ENCODE measurements at places on chromosomes 2 and 18.
A peak's percentile ranks its signal among the peaks of the same experiment; 100 is the strongest.

- DNase-seq: peak; percentile 79
Observed at GRCh38 chr2:129849559-129850160, 129.8 kb upstream of the RAB6C start.

GRCh38 chr2:177542396-177542795, 149.8 kb downstream of the AGPS start:
- DNase-seq: no peak

DNA sequence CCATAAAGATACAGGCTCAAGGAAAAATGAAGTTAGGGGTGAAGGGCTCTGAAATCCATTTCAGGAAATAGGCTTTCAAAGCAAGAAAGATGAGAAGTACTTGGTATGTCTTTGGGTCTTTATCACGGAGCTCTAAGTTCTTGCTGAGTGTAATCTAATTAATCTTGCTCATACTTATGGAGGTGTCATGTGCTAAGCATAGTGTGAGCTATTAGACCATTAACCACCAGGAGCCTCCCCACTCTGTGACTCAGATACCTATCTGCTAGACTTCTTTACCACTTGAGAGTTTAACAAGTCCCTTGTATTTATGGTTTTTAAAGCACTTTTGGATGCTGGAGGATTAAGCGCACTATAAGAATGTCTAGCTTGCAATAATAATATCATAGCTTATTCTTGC, 678.7 kb downstream of the EPHA4 start:
- no peak for DNase-seq

GRCh38 chr18:77054288-77054605, 78.3 kb downstream of the MBP start:
- DNase-seq: no peak

DNA sequence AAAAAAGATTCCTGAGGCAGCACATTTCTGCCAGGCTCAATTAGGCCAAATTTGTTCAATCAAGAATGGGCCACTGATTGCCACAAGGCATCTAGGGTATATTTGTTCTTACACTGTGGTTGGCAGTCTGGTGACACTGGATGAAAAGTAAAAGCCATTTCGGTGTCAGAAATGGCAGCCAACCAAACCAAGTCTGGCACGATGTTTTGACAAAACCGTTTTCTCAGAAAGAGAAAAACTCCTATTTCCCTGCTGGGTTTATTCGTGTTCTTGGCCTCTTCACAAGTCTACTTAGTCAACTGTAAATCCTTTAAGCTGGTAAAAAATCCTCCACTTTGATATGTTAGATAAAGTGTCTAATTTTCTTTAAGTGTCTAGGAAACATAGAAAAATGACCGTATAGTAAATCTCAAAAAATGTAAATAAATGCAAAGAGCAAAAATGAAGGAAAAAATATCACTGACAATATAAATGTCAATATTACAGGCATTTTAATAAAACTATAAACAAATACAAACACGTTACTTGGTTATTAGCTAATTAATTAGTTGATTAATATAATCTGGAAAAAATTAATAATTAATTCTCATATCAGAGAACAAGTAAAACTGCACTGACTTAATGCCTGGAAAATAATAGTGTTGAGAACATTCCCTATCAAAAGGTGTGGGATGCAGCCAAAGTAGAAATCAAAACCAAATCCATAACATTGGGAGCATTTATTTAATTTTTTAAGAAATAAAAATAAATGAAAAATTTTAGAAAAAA, 182.0 kb upstream of the ZNF804A start:
- no peak for DNase-seq

DNA sequence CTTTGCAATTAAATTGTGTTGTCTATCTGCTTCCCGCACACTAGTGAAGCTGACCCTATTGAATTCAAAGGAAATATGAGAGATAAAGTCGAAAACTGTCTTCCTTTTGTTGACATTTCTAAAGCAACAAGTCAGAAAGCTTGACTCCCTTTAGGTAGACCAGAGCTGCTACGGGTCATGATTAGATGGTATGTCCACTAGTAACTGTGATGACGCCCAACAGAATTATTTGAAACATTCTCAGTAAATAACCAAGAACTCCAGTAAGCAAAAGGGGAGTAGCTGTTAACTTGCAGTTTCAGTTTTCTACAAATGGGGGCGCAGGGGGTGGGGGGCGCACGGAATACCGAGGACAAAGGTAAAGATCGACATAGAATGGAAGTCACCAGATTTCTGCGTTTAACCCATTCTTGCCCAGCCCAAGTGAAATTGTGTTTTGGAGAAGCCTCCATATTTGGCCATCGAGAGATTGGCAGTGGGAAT, 56.4 kb downstream of the CRIM1 start:
- DNase-seq: peak; percentile 50

DNA sequence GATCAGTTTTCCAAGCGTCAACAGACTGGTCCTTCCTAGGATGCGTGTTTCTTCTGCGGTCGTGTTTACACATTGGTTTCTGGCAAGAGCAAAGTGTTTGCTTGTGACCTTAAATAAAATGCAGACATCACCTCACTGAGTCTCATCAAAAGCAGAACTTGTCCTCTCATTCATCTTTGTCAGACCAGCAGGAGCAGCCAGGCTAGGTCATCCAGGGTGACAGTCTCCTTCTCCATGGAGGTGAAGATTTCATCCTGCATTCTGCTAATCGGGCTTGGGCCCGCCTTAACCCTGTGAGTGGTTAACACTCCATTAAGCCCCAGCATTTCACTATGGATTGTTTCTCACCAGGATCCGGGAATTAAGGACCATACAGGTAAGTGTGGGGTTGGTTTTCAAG, 64.2 kb upstream of the PID1 start:
- no peak for DNase-seq

GRCh38 chr2:180647621-180648020, 332.8 kb upstream of the UBE2E3 start:
- DNase-seq: no peak

DNA sequence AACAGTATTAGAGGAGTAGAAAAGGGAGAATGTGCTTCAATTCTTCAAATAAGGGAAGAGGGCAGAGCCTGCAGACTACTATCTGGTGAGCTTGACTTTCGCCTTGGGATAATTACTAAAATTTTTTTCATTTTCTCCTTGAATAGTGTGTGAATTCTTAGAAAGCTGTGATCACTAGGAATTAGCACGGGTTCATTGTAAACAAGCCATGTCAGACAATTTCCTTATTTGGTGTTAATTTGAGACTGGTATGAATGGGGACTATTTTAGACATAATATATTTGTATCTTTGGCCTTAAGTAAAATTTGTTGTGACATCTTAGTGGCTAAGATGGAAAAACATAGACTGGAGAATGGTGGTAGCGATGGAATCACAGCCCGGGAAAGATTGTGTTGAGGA, 66.6 kb downstream of the MYO3B start:
- no peak for DNase-seq

DNA sequence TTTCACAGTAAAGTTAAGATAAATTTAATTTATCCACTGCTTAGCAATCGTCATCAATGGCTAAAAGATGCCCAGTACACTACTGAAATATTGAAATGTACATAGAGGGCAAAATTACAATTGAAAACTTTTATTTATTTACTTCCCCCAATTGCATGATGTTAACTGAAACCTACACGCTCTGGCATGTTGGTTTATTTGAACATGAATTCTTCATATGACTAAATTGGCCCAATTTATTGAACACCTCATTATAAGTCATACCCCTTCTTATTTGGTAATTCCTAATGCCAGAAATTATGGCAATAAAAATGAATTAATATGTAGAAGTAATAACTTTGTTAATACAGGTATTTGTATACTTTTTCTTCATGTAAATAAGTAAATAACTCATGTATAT, 183.0 kb upstream of the ZC3H15 start:
- DNase-seq: no peak

- no peak for DNase-seq
Observed at GRCh38 chr2:241151934-241152660, 1.8 kb downstream of the PPP1R7 start.

- no peak for DNase-seq
Observed at GRCh38 chr18:44229693-44230108, 451.0 kb upstream of the SETBP1 start.

DNA sequence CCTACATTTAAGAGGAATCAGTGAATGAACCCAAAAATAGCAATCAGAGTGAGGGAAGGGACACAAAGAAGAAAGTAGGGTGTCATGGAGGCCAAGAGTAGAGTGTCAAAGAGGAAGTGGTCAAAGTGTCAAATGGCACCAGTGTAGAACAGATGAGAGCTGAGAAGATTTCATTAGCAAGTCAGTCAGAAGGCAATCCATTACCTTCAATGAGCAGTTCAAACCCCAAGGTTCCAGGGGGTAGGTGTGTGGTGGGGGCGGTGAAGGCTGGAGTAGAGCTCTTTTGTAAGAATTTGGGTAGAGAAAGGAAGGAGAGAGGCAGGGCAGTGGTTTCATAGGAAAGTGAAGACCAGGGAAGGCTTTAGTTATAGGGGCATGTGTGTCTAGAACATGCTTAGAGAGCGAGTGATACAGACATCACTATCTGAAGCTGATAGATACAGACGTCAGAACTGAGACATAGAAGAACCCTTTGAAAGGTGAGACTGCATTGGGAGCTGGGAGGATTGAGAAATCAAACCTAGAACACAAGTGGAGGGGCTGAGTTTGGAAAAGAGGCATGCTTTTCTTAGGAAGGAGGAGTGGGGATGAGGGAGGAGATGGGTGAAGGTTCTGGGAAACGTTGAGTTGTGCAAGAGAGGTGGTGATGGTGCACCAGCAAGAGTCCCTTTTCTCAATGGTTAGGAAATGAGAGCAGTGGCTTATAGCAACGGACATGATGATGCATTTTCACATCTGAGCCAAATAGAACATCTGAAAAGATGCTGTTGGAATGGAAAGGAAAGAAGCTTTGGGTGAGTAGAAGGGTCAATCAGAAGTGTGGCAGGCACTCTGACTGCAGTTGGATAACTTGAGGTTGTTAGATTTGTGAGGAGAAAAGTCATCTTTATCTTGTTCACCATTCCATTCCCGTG, 48.9 kb upstream of the IL1RL1 start:
- DNase-seq: no peak

- no peak for DNase-seq
Observed at GRCh38 chr2:59922450-59922849, 631.0 kb downstream of the BCL11A start.

DNA sequence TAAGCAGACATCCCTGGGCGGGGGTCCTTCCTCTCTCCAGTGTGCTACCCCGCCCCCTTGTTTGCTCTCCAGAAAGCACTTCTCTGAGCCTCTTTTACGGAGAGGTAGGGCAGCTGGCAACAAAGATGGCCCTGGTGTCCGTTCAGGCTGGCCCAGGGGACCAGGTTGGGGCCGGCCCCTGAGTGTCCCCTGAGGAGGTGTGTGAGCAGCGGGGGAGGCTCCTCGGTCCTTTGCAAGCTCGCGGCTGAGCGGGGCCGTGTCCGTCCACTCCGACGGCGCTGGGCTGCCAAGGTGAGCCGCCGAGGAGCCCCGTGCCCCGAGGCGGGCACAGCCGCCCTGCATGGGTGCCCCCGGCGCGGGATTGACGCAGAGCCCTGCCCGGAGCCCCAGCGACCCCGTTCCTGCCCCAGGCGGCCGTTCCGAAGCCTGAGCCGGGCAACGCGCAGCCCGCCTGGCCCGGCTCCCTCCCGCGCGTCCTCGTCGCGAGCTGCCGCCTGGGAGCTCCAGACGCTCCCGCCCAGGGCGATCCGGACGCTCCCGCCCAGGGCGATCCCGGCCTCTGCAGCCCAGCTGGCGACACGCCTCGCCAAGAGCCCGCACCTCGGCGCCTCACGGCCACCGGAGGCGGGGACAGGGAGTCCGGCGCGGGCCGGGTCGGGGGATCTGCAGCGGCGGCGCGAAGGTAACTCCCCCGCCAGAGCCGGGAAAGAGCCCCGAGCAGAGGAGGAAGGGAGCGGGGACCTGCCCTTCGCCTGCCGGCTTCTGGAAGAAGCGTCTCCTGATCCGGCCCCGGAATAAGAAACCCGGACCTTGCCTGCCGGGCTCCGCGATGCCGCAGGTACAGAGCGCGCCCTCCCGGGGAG, at the start of gene PROKR1:
PROKR1 (plus strand) TSS at position 569 of the 863 bp plus-strand sequence. CDS start 2,243 bp downstream, outside the sequence.
- DNase-seq: no peak

- no peak for DNase-seq
Observed at GRCh38 chr2:37013315-37013641, 46.9 kb upstream of the STRN start.

- no peak for DNase-seq
Observed at GRCh38 chr18:50709193-50709592, 110.6 kb downstream of the MRO start.

GRCh38 chr2:157486596-157487270, 42.8 kb upstream of the CYTIP start:
- DNase-seq: no peak

DNA sequence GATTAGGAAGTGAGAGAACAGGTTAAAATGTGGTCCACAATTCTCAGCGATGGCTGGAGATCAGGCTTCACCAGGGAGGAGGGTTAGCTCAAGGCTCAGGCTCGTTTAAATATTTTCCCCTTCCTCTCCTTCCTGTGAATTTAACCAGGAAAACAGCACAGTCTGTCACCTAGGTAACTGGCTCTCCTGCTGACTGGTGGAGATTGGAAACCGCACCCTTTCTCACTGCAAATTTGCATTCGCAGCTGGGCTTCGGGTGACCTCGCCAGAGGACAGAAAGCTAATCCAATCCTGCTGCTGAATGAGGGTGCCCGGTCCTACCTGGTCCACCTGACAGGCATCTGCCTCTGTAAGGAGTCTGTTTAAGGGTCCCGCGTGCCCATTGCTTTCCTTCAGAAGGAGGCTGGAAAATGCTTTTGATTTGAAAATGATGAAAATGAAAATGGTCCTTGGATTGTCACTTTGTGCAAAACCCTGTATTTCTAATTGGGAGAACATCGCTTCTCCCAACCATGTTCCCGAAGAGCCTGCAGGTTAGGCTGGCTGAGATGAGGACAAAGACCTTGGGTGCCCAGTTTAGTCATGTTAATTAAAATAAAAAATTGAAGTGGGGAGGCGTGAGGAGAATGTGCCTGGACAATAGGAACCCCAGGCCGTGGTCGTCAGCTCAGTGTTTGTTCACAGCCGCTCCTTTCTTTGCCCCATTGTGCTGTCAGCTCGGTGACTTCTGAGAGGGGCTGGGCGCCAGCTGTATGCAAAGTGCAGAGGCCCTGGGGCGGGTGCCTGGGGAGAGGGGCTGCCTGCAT, 43.4 kb upstream of the MTCL1 start:
- DNase-seq: no peak

DNA sequence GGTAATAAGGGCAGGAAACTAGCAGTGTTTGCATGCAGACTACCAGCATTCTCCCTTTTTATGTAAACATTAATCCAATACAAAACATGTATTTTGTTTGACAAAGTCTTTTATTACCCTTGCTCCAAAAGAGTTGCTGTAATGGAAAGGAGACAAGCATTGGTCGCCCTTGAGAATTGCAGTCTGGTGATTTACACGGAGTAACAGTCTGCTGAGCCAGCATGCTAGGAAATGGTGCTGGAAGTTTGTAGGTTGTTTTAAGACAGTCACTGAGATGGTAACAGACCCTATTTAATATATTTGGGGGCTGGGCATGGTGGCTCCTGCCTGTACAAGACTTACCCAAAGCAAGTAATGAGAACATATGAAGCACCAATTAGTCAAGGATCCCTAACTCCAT, 2.8 kb upstream of the PRKCE start:
- DNase-seq: no peak

DNA sequence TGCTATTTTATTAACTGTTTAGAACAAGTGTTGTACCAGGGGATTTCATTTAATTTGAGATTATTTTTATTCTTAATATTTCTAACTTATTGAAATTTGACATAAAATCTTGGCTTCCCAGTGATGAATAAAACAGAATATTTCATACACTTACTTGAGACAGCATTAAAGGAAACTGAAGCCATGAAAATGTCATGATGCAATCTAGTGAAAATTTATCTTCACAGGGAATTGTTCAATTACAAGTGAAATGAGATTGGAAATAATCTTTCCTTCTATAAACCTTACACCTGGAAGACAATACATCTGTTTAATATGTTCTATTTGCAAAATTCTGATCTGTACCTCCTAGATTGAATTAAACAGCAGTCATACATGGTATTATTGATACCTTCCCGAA, 511.0 kb upstream of the CDH7 start:
- DNase-seq: no peak
